ENCODE measurements at places on chromosomes 4 and X.

DNA sequence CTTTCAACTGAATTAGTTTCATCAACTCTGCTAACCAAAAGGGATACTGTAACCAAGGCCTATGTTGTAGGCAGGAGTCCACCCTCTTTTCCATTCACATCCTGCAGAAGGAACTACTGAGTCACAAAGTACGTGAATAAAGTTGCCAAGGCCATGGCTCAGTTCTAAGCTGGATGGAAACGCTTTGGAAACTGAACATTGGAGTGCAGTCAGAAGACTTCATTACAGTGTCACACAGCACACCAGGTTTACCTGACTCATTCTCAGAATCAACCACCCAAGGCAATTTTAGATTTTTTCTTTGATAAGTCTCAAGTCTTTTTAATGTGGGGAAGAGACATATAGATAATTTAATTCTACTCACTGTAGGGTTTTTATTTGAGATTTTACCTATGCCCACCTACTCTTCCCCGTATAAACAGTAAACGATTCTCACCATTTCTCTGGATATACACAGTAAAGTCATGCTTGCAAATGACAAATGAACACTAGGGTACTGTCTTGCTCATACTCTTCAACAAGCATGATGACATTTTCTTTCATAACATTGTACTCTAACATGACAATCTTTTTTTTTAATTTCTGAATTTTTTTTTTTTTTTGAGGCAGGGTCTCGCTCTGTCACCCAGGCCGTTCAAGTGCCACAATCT is 58.9 kb upstream of the RBM47 start:
- DNase-seq, result no peak

DNA sequence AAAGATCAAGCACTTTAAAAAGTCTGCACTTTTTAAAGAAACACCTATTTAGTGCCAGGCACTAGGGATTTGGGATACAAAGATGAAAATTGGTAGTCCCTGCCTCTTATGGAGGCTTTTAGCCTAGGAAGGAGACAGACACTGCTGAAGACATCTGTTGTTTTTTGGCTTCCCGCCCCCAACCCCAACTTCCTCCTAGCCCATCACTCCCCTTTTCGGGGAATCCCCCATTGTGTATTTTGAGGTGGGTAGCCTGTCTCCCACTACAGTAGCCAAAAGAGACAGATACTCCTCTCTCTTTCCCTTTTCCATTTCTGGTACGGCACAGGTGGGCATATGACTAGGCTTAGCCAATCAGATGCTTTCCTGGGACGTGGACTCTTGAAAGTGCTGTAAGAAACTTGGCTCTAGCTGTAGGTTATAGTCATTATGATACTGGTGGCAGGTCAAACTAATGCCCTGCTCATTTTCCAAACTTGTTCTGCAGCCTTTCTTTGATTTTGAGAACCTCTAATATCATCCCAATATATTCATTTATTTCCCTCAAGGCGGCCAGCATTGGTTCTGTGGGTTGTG is 194.6 kb upstream of the RBPJ start:
- no peak for DNase-seq

- DNase-seq, result no peak
These were observed 1.7 kb upstream of the PDHA2 start for GRCh38 chr4:95838192-95838591.

DNA sequence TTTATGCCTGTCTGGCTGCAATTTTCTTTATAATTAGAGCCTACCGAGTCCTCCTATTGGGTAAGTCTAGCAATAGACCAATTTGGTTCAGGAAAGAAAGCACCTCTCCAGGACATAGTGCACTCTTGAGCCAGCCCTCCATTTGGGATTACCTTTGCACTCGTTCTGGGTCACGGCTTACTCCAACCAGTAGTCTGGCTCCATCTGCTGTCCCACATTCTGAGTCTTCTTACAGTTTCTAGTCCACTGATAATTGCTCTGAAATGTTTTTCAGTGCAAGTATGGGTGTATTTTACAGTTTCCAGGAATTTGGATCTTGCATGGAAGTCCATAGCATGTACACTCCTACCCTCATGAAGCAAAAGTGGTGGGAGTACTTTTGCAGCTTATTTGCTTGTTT is 34.8 kb upstream of the USP51 start:
- no peak for DNase-seq

DNA sequence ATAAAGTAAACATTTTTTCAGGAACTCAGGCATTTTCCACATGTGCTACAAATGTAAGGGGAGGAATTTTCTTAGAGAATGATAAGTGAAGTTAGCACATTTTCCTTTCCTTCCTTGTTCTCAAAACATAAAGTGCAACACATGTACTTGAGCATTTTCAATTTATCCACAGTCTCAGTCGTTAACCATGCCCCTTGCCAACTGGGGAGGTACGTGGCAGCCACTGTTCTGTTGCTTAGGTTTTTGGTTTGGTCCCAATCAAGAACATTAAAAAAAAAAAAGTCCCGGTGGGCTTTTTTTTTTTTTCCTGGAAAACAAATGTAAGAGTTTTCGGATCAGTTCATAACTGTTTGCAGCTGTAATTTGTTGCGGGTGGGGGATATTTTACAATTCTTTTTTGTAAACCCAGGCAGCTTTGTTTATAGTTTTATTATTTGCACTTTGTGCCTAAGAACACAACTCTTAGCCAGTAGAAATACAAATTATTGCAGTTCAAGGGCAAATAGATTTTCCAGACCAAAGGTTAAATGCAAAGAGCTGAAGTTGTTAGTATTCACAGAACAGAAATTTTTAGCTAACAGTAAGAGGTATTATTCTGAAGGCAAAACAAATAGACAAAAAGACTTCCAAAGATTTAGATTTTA is 112.1 kb upstream of the NAP1L5 start:
- no peak for DNase-seq

- no peak for DNase-seq
These were observed 14.0 kb upstream of the KIAA0232 start for GRCh38 chr4:6768539-6768905.

DNA sequence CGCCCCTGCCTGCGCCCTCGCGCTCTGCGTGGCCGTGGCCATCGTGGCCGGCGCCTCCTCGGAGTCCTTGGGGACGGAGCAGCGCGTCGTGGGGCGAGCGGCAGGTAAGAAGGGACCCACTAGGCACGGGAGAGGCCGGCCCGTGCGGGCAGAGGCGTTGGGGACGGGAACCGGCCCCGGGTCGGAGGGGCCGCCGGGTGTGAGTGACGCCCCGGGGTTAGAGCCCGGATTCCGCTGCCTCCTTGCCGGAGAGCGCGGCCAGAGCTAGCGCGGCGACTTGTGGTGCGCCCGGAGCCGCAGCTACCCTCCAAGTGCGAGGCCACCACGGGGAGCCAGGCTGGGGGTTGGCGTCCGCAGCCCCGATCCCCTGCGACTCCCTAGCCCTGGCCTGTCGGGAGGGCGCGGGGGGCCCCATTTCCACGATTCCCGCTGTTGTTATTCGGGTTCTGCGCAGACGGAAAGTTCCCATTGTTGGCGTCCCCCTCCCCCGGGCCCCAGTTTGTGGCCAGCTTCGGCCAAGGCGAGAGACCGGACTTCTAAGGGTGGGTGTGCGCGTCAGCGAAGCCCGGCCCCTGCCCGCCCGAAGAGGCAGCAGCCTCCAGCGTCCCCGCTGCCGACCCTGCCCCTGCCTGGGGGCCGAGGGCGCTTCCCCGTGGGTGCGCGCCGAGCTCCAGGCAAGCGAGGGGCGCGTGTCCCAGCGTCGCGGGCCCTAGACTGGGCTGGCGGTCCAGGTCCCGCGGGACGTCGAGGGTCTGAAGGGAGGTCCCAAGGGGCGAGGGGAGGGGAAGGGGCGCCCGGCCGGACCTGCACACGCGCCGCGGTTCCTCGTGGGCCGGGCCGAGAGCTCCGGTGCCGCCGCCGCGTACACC is 1.1 kb downstream of the FGFR3 start:
- no peak for DNase-seq

- no peak for DNase-seq
These were observed 504 bp upstream of the PDLIM3 start for GRCh38 chr4:185535612-185536410.

All from stimulated activated CD8-positive, alpha-beta memory T cell treated with anti-CD3 and anti-CD28 coated beads, Interleukin-15, amount 100 ng/mL, for 4 hours (primary cell).